EL (cell line): ENCODE measurements at places on chromosomes 4 and X.

- DNase-seq, result no peak
These were observed 6.8 kb upstream of the WDR13 start for GRCh38 chrX:48590203-48591103.

DNA sequence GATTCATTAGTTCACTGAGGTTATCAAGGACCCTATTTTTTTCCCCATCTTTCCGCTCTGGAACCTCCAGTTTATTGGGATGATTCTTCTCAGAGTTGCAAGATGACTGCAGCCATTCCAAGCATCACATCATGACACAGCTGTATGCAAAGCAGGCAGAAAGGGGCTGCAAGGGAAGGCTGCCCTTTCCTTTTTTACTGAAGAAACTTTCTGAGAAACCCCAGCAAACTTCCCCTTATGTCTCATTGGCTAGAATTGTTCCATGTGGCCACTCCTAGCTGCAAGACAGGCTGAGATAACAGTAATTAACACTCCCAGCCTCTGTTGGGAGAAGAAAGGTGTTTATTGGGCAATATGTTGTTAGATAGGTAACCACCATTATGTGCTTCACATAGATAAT, 102.6 kb downstream of the SATL1 start:
- no peak for DNase-seq

DNA sequence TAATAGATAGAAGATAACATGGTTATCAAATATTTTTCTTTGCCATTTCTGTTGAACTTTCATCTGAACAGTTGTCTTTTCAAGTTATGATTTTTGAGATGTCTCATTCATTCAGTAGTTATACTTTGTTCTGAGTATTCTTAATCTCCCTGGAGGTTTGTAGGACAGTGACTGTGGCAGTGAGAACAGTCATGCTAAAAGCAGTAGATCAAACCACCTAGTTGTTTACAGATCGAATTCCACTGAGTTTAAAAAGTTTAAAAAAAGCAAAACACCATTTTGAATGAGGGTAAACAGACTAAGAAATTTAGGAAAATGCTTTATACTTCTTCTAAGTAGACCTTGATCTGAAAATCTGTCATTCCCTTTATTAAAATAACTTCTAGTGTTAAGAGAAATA, 107.2 kb downstream of the CEP135 start:
- no peak for DNase-seq

GRCh38 chrX:119726900-119727555, 31.4 kb upstream of the SOWAHD start:
- peak; percentile 15 for DNase-seq

- DNase-seq, result peak; percentile 66
These were observed 90.5 kb upstream of the RAPGEF2 start for GRCh38 chr4:159012381-159012780.

- no peak for DNase-seq
These were observed 110.1 kb downstream of the USP46 start for GRCh38 chr4:52548818-52549570.

GRCh38 chr4:74971862-74972261, 38.9 kb downstream of the PARM1 start:
- DNase-seq, result no peak

DNA sequence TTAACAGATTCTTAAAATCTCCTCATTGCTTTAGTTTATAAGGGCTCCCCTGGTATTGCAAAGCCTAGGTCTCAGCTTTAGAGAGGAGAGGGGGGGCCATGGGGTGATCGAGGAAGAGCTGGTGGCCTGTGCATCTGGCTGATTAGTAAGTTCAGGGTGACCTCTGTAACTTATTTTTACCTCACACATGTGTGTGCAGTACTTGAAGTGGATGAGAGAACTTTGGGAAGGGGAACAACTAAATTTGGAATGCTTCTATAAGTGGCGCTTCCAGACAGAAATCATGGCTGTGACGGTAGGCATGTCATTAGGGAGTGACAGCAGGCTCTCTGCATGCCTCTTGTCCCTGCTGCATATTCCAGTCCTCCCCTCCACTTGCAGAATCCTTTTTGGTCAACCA, 41.9 kb downstream of the FRAS1 start:
- DNase-seq, result no peak

DNA sequence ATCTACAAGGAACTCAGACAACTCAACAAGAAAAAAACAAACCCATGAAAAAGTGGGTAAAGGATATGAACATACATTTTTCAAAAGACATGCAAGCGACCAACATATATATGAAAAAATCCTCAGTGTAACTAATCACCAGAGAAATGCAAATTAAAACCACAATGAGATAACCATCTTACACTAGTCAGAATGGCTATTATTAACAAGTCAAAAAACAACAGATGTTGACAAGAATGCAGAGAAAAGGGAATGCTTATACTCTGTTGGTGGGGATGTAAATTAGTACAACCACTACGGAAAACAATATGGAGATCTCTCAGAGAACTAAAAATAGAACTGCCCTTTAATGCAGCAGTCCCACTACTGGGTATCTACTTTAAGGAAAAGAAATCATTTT, 12.1 kb downstream of the NIPAL1 start:
- no peak for DNase-seq

DNA sequence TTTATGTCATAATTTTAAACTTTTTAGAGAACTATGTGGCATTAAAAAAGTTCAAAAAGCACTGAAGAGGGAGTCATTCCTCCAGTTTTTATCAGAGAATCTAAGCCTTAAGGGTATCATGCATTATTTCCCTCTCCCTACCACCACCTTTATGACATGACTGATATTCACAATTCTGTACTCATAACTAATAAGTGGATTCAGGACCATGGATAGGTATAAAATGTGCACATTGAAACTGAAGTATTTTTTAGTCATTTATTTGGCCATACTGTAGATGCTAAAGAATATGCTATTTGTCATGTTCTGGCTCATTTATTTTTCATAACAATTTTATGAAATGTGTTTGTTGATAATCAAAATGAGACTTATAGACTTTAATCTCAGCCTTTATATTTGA, 897.5 kb upstream of the AGA start:
- DNase-seq, result no peak

DNA sequence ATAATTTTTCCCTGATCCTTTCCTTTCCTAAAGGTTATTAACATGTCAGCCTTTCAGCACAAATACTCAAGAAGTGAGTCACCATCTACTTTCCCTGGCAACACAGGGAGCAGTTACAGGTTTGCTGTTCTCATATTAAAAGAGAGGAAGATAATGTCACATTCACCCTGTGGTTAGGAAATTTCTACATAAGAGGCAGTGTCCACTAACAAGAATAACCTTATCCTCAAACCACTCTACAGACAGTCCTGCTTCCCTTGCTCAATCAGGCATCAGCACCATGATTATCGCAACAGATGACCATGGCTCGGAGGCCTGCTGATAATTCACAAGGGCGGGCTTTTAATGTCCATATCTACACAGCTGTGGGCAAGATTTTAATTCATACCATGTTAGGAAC, 30.9 kb downstream of the RNF150 start:
- DNase-seq, result peak; percentile 80

GRCh38 chrX:67599532-67599931, 55.7 kb downstream of the AR start:
- DNase-seq, result no peak

GRCh38 chr4:15294202-15294601, 133.6 kb upstream of the C1QTNF7 start:
- no peak for DNase-seq

GRCh38 chr4:5435201-5435600, 273.2 kb downstream of the EVC2 start:
- no peak for DNase-seq

- peak; percentile 86 for DNase-seq
These were observed 20.1 kb upstream of the ARAF start for GRCh38 chrX:47540754-47541538.

- no peak for DNase-seq
These were observed 5.8 kb upstream of the DCLK2 start for GRCh38 chr4:150072471-150072870.

GRCh38 chrX:33156152-33156726, 55.1 kb downstream of the DMD start:
- DNase-seq, result no peak

DNA sequence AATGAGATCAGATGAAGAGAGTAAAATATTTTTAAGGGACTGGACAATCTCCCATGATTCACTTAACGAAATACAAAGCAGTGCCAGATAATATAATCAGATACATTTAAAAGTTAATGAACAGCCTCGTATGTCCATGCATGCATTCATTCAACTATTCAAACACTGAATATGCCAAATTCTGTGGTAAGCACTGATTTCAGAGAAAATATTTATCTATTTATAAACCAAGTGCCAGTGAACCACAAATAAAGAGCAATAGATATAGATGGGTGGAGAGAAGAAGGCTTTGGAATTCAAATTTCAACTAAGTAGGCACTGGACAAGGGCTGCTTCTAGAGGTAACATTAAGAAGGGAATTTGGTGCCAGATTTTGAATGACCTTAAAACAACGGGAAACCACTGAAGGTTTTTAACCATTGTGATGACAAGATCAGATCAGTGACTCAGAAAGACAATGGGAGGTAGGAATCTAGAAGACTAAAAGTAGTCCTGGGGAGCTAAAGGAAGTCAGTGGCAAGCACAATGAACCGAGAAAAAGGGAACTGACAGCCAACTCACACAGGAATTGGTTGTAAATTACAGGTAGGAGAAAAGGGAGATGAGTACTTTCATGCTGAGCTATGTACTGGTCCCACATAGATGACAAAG, 14.2 kb downstream of the ELOVL6 start:
- DNase-seq, result peak; percentile 29

- DNase-seq, result no peak
These were observed 70.7 kb upstream of the TAPT1 start for GRCh38 chr4:16297003-16297402.

DNA sequence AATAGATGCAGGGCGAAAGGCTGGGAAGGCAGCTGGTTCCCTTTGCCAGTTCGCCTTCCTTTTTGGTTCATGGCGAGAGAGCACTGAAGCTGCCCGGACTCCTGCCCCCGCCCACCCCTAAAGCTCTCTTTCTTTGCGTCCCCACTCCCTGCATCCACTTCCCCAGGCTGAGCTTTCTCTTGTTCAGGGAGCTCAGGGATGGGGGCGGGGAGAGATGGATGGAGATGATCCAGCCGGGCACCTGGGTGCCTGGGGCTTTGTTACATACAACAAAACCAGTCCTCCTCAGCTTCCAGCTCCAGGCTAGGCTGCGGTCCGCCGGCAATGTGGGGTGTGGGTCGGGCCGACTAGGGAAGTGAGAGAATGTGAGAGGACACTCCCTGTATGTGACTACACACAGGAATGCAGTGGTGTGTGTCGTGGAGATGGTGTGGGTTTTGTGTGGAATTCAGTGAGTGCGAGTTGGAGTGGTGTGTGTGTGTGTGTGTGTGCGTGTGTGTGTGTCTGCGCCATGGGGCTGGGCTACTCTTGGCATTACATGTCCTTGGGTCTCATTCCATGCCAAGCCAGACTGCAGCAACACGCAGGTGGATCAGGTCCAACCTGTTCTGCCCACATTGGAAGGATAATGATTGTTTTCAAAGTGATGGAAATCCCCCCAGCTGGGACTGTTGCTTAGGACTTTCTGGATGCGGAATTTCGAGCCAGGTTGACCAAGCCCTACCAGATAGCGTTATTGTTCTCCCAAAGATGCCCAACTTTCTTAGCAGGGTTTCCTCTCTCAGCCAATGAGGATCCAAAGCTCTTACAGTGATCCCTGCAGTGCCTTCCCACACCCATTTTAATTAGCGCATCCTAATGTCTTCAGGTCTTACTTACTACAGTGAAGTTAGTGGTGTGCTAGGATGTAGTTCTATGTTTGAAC, 149.4 kb upstream of the CHRDL1 start:
- no peak for DNase-seq

GRCh38 chr4:47615385-47615784, 130.3 kb downstream of the ATP10D start:
- DNase-seq, result peak; percentile 28

GRCh38 chr4:89009115-89009514, 47.9 kb downstream of the FAM13A start:
- no peak for DNase-seq

DNA sequence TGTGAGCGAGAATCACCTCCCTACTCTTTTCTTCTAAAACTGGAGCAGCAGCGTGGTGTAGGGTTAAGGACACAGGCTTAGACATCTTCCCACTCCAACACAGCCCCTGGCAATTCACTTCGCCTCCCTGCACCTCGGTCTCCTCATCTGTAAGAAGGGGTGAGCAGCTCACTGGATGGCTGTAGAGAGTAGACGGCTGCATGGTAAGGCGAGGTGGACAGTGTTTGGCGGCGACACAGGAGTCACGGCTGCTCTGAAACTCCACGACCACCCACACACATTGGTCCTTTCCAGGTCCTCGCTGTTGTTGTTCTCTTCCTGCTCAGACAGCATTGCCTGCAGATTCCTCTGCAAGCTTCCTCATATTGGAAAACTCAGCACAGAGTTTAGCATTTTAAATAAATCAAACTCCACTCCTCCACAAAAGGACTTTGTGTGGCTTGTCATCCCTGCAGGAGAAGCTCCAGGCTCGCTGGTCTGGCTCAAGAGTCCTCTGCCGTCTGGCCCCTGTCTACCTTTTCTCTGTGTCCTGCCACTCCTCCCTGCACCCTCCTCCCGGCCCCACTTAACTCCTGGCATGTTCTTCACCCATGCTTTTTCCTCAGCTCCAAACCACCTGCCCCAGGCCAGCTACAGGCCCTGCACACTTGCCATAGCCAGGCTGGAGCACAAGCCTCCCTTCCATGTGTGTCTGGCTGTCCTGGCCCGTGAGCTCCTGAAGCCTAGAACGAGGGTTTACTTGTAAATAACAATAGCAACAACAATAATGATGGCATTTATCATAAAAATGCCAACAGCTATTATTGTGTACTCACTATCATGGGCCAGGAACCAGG, 41.3 kb upstream of the CRMP1 start:
- no peak for DNase-seq

GRCh38 chrX:134676436-134676835, 18.2 kb upstream of the PLAC1 start:
- peak; percentile 79 for DNase-seq

DNA sequence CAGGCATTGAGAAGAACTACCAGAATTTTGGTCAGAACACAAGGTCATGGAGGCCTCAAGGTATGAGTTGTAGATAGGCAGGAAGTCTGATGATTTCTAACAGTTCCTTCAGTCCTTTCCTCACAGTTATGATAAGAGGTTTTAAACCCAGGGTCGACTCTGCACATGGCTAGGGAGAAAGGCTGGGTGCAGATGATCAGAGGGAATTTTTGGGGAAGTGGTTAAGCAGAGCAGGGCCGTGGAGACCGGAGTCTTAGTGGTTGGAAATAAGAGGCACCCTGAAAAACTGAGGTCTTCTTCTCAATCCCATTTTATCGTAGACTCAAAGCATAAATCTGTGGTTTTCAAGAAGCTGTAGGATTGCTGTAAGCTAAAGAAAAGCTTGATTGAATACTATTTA, 118.5 kb upstream of the ANK2 start:
- DNase-seq, result no peak

DNA sequence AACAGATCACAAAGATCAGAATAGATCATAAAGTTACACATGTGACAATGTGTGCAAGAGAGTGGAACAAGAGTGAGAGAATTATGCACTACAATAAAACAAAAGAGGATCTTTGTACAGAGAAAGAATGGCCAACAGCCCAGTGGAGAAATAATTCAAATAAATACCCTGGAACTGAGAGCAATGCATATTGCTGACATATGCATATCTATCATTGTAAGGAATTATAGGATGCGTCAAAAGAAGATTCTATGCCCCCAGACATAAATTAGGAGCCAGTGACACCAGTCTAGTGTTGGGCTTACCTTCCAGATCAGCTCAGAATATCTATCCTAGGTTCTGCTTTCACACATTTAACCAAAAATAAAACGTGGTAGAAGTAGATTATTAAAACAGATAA, 320.1 kb upstream of the VCX start:
- no peak for DNase-seq
